Cerebellum (tissue), 4 donors: ENCODE measurements at places on chromosomes 6 and 20.

DNA sequence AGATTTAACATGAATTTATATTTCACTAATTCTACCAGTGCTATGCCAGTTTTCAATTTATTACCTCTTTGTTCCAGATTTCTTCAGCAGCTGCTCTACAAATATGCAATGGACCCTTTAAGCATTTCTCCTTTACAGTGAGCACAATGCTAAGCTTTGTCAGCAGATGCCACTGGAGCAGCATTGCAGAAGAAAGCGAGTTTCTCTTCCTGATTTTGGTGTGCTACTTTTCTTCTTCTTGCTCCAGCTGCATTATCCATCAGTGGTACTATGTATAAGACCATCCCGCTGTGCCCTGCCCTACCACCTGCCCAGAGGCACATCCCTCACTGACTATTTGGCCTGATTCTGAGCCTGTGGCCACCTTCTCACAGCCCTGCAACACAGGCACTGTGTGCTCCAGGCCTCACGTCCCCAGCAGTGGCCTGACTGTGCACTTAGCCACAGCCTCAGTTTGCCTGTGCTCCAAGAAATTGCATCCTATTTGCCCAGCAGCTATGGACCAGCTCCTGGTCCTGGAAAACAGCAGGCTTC is 84.1 kb downstream of the TNFAIP3 start:
- DNase-seq: no peak

DNA sequence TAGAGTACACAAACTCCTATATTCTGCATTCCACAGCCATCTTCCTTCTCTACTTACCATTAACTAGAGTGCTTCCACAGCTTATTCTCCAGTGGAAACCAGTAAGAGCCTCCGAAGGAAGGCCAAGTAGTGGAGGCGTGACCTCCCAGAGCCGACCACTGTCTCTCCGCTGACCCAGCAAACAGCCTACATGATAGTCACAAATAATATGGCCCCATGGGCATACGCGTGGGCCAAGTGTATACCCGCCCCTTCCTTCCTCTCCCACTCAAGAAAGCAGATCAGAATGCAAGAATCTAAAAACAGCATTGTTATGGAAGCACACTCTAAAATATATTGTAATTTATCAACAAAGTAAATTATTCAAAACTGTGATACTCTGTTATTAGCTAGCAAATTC is 526.6 kb upstream of the JARID2 start:
- DNase-seq: no peak

DNA sequence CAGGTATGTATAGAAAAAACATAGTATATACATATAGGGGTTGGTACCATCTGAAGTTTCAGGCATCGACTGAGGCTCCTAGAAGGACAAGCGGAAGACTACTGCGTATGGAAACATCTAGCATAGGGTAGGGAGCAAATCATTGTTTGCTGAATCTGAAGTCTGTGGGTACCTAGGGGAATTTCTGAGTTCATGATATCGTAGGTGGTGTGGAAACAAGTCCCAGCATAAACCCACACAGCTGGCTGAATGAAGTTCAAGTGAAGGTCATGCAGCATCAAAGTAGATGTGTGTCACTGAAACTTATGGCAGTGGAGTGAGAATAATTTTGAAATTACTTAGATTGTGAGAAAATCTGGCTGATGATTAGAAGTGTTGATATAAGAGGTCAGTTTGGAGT is 39.4 kb downstream of the MAP7 start:
- no peak for DNase-seq

- no peak for DNase-seq
These were observed 169.5 kb upstream of the THEMIS start for GRCh38 chr6:128070406-128070805.

DNA sequence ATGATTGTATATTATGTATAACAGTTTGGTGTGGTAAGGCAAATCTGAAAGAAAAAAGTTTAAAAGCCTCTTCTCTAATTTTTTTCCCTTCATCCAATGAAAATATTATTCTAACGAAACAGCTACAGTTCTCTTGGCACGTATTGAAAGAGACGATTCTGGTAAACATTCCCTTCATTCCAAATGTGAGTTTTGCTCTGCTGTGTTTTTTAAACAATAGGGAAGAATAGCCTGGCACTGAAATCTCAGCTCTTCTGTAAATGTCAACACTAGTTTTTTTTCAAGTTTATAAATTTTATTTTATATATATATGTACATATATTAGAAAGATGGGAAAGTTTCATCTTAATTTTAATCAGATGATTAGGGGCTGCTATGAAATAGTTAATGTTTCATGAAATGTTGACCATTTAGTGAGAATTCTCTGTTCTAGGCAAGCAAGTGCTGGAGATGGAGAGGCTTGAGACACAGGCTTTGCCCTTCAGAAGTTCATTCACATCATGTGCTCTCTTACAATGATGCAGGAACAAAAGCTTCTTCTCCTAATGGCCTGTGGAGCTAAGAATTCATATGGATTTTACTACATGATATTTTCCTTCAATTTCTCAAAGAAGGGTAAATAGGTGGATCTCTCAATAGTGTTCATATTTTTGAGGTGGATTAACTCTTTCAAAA is 4.1 kb downstream of the PAQR8 start:
- no peak for DNase-seq

DNA sequence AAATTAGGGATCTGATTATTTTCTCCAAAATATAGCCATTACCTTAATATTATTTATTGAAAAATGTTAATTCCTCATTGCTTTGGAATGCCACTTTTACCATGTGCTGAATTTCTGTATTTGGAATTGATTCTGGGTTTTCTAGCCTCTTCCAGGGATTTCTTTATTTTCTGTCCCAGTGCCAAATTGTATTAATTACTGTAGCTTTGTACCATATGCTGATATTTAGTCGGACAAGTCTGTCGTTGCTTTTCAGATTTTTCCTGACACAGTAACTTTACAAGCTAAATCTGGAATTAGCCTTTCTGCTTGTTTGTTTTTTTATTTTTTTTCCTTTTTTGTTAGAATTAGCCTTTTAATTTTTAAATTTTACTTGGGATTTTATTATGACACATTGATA is 10.9 kb upstream of the TMEM14B start:
- peak; percentile 62 for DNase-seq
